Fibroblast of lung (primary cell): ENCODE measurements at places on chromosomes 6 and 20. TPM values are rescaled to one million over a fixed set of nuclear protein-coding genes. Genes with fewer than 3 reads are reported as not detected.
A peak's percentile ranks its signal among the peaks of the same experiment; 100 is the strongest.

The EYA2 gene
- total RNA-seq = 1.3 and 1.7 TPM in 2 replicates

GRCh38 chr6:79073888-79074287 is 4.2 kb downstream of the PHIP start:
- DNase-seq = no peak

GRCh38 chr6:6758915-6759654 is 170.6 kb downstream of the LY86 start:
- peak; percentile 83 for DNase-seq

GRCh38 chr6:52284131-52284459 is 447 bp downstream of the MCM3 start:
- peak; percentile 25 for DNase-seq

DNA sequence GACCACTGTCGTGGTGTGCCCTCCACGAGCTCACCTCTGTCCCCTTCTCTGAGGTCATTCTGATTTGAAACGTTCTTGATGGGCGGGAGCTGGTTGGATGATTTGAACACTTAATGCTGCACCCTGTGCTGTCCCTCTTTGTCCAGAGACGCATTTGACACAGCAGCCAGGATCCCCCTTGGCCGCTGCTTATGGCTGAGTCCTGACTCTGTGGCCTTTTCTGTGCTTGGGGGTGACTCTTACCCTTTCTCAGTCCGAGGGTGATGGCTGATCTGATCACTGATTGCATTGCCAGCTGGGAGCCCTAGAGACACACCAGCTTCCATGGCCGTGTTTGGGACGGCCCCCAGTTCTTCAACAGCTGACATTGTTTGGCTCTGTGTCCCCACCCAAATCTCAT is 43.5 kb upstream of the FRMD1 start:
- no peak for DNase-seq

GRCh38 chr20:47150403-47151152 is 205.9 kb downstream of the ZMYND8 start:
- peak; percentile 72 for DNase-seq

- no peak for DNase-seq
Observed at GRCh38 chr6:102381203-102381602, 987.7 kb downstream of the GRIK2 start.

DNA sequence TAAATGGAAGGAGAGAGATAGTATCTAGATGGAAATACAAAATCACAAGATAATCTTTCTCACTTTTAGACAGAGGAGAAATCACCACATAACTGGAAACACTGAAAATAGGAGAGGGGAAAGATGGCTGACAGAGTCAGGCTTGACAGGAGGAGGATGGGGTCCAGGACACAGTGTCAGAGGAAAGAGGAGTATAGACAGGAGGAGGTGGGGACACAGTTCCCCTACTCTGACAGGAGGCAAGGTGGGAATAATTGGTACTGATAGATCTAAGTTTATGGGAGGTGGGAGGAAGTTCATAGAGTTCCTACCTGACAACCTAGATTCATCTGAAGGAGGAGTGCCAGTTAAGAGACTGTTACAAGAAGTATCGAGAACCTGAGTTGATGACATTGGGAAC is 9.1 kb downstream of the GPR6 start:
- DNase-seq = no peak

GRCh38 chr6:48032151-48032550 is 78.8 kb downstream of the PTCHD4 start:
- peak; percentile 98 for DNase-seq
